ENCODE measurements at places on chromosomes 5 and 9. TPM values are rescaled to one million over a fixed set of nuclear protein-coding genes. Genes with fewer than 3 reads are reported as not detected.

Gene DBH
- not detected for polyA plus RNA-seq

Gene CCDC112
- polyA plus RNA-seq, result 4.7 TPM

Gene HTR4
- polyA plus RNA-seq, result not detected

Gene DRD1
- polyA plus RNA-seq, result 0.11 TPM

DNA sequence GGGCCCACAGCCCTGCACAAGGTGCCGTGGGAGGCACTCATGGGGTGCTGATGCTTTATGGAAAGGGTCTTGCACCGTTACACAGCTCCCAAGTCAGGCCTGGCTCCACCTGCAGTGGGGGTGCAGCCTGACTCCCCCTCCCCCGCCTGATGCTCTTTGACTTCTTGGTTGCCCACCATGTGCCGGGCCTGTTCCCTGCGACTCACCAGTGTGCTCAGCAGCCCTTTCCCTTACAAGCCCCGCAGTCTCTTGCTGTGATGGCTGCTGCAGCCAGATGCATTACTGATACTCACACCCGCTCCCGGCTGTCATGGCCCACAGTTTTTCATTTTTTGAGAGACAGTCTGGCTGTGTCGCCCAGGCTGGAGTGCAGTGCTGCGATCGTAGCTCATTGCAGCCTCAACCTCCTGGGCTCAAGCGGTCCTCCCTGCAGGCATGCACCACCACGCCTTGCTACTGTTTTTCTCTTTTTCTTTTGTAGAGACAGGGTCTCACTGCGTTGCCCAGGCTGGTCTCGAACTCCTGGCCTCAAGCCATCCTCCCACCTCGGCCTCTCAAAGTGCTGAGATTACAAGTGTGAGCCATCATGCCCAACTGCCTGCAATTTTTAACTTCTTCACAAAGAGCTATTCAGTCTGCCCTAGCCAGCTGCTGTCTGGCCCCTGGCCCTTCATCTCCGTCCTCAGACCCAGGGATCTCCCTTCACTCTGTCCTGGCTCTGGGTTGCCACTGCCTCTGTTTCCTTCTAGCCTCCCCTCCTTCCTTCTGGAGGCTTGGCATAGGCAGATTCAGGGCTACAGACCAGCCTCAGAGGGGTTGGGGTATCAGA lies 109.5 kb downstream of the RXRA start:
- DNase-seq, result no peak

- DNase-seq, result no peak
Observed at GRCh38 chr5:33240558-33240957, 200.2 kb upstream of the TARS1 start.

DNA sequence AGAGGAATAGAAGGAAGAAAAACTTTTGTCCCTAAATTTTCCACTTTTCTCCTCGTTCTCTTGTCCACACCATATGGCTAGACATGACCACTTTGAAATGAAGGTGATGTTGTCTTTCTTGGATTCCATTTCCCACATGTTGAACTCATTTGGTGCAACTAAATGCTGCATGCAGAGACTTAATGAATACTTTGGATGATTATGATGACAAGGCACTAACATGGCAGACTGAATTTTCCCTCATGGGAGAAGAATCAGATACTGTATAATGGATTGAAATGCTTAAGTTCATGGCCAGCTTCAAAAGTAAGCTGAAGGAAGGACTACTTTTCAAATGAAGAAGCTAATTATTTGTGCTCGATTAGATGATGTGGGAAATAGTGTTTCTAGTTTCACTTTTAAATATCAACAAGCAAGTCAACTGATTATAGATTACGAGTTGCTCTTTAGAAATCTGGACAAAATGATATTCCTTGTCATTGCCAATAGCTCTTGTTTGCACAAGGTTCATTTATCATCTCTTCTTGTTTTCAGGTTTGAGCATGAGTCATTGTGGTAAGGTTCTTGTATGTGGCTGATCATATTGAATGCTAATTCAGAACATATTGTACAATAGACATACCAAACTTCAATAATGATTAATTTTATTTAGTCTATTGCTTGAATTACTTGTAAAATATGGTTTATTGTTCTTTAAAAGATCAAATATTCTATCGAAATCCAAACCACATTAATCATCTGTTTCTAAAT lies 501.3 kb upstream of the FTMT start:
- DNase-seq, result no peak

GRCh38 chr5:131218392-131218791 lies 45.5 kb upstream of the CDC42SE2 start:
- peak; percentile 58 for DNase-seq

- DNase-seq, result no peak
Observed at GRCh38 chr9:91408475-91408874, 15.2 kb downstream of the NFIL3 start.

Data from AG04450 (cell line).